HCEC 1CT (cell line): ENCODE measurements at places on chromosomes 1 and 21.
A peak's percentile ranks its signal among the peaks of the same experiment; 100 is the strongest.

DNA sequence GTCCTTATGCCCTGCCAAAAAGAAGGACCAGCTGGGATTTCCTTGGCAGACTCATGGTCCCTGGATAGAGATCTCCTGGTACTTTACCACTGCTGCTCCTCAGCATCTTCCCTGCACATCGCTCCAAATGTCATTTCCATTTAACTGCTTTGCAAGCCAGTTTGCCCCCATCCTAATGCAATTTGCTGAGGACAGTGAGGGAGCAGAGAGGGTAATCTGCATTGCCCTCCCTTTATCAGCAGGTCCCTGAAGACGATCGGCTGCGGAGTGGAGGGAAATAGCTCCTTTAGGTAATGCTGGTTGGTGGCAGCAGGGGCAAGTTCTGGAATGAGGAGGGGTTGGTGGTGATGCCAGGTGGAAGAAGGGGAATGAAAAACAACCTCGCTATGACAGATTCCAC is 2.7 kb downstream of the PLXNA2 start:
- DNase-seq: no peak

DNA sequence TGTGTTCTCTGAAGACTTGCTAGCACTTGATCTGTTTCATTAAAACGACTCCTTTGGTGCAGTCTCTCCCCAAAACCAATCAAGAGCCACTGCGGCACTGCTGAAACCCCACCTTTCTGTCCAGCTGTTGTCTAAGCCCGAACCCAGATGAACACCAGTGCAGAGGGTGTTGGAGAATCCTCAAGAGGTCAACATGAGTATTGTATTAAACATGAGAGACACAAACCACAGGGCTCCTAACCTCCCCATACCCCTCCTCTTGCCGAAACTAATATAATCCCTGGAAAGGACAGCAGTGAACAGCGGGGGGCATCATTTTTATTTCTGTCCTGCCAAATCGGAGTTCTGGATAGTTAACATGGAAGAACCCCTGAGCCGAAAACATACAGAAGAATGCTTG is 333.9 kb downstream of the CAMTA1 start:
- no peak for DNase-seq

DNA sequence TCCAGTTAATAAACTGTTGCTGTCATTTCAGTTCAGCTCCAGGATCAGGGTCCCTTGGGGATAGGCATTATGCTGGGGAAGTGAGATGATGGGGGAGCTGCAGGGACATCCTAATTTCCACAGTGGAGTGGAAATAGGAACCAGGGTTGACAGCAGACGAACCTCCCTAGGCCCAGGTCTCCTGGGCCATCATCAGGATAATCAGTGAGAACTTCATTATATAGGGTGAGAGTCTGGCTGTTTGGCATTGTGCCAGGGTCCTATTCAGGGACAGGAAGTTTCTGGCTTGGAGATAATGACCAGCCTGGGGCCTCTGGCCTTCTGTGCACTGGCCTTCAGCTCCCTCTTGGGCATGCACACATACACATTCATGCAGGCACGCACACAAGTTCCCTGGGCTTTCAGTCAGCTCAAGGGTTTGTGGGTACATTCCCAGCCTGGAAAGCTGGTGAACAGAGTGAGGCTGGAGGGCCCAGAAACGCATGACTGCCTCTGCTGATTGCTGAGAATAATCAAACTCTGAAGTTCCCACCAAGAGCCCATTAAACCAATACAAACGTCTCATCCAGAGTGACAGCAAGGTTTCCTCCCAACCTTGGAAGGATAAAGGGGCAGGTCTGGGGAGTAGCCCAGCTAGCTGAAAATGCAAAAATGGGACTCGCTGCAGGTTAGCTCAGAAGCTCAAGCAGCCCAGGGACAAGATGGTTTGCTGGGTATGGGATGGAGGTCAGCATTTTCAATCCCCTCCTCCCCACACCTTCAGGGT is 13.9 kb upstream of the LRIG2 start:
- no peak for DNase-seq

DNA sequence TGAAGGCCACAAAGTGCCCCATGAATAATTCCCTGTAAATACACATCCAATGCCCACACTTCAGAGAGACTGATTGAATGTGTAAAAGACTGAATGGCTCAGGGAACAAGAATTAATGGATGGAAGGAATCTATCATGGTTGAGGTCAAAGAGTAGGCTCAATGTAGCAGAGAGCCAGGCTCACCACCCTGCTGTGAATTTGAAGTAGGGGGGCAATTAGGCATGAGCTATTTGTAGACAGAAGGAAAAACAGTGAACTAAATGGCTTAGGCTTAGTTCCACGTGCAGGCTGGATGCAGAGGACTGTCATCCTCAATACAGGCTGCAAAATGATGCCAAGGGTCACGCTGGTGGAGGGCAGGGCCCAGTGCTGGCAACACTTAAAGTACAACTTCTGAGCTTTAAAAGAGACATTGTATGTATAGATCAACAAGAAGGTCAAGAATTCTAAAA is 22.9 kb upstream of the IGSF3 start:
- no peak for DNase-seq

DNA sequence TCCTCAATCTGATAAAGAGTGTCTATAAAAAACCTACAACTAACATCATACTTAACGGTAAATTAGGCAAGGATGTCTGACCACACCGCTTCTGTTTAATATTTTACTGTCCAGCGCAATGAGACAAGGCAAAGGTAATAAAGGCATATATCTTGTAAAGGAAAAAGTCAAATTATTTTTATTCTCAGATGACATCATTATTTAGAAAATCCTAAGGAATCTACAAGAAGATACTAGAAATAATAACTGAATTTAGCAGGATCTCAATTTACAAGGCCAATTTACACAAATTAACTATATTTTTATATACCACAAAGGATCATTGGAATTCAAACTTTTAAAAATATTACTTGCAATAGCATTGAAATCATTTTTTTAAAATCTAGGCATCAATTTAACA is 29.4 kb downstream of the GJA4 start:
- DNase-seq: no peak

GRCh38 chr1:39048745-39049370 is 22.7 kb downstream of the NDUFS5 start:
- no peak for DNase-seq

DNA sequence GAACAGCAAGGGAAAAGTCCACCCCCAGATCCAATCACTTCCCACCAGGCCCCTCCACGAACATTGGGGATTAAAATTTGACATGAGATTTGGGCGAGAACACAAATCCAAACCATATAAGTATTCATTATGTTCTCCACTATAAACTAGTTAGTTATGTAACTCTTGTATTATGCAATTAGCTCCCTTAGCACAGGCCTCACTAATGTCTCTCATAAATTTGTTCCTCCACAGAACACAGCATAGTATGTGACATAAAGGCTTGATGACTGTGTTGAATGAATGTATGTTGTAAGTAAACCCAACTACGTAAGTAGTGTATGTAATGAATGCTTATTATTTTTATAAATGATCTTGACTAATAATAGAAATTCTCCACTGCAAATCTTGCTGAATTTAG is 223.3 kb upstream of the ZRANB2 start:
- DNase-seq: peak; percentile 25

- no peak for DNase-seq
These were observed 180.0 kb downstream of the RASAL2 start for GRCh38 chr1:178273707-178274410.

DNA sequence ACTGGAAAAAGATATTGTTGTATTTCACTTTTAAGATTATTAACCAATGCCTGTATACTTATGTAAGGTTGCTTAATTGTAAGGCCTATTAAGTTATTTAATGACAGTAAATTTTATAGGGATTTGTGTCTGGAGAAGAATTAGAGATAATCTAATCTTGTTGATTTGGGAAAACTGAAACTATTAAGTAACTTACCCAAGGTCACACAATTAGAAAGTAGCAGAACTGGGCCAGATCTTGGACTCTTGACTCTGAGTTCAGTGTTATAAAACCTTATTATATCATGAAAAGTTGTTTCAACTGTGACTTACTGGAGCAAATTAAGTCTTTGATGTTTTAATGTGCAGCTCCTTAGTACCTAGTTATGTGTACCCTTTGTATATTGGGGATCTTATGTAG is 38.5 kb downstream of the CAMTA1 start:
- no peak for DNase-seq

DNA sequence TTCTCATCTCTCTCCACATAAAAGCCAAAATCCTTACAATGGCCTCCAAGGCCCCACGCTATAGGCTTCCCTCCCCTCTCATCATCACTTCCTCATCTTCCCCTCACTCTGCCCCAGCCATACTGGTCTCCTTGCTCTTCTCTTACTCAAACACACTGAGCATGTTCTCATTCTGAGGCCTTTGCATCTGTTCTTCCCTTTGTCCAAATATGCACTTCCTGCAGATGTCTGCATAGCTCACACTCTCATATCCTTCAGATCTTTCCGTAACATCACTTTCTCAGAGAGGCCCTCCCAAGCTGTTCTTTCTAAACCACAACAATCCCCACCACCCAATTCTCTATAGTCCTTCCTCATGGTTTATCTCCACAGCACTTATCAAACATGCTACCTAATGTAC is 284.1 kb downstream of the HHIPL2 start:
- no peak for DNase-seq

GRCh38 chr1:178362747-178363146 is 134.0 kb downstream of the CLEC20A start:
- DNase-seq: peak; percentile 92

- no peak for DNase-seq
These were observed 102.0 kb upstream of the ARHGEF16 start for GRCh38 chr1:3352299-3352951.

DNA sequence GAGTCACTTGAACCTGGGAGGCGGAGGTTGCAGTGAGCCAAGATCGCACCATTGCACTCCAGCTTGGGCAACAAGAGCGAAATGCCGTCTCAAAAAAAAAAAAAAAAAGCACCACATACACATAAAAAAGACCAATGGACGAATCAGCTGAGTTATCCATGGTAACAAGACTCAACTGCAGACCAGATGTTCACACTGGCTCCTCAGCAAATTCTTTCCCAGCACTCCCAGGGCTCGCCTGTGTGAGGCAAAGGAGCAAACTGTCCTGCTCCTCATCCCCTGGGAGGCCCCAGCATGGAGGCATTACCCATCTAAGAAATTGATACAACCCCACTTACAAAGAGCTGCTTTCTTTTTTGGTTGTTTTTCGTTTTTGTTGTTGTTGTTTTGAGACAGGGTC is 3.1 kb downstream of the TMEM234 start:
- DNase-seq: peak; percentile 31

GRCh38 chr21:29271927-29272333 is 26.8 kb upstream of the BACH1 start:
- DNase-seq: no peak

DNA sequence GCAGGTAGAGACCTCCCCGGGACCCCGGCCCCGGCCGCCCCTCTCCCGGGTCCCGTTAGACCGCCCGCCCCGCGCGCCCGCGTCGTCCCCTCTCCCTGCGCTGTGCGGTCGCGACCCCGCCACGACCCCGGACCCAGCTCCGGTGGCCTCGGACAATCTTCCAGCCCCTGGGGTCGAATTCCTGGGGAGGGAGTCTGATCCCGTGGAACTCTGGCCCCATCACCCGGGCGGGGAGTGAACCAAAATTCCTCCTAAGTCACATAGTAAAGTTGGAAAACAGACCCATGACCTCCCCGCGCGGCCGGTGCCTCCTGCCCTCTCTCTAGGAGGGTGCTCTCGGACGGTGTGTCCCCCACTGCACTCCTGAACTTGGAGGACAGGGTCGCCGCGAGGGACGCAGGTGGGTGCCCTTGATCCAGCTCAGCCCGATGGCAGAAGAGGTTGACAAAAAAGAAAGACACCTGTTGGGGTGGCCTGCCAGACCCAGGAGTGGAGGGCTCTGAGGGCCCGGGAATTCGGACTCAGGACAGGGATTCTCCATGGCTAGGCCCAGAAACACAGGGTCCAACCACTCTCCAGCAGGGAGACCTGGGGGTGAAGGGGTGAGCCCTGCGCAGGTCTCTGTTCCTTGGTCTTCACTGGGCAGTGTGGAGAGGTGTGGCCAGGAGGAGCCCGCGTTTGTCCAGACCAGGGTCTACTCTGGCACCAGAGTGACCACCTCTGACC is 451 bp downstream of the ADAMTSL4 start:
- DNase-seq: no peak

DNA sequence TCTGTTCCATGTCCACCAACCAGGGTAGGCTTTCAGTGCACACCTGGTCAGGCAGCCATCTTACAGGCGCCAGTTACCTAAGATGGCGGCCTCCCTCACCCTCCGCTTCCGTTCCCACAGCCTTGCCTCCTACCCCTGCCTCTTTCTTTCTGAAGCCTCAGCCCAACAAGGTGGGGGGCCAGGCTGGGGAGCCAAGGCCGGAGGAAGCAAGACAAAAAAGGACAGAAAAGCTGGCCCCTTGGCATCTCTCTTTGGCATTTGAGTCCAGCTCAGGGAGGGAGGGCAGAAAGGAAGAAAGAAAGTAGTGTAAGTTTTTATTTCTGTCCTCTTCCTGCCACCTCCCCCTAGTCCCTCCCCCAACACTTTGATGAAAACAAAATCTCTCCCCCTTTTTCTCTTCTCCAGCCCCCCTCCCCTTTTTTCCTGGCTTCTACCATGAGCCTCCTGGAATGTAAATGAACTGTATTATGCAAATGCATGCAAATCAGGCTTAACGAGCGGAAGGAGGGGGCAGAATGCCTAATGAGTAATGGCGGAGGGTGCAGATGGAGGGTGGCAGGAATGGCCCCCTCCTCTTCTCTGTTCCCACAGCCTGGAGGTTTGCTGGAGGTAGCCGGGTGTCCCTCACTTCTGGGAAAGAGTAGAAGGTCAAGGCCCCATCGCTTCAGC is 43.8 kb downstream of the RHBG start:
- no peak for DNase-seq

DNA sequence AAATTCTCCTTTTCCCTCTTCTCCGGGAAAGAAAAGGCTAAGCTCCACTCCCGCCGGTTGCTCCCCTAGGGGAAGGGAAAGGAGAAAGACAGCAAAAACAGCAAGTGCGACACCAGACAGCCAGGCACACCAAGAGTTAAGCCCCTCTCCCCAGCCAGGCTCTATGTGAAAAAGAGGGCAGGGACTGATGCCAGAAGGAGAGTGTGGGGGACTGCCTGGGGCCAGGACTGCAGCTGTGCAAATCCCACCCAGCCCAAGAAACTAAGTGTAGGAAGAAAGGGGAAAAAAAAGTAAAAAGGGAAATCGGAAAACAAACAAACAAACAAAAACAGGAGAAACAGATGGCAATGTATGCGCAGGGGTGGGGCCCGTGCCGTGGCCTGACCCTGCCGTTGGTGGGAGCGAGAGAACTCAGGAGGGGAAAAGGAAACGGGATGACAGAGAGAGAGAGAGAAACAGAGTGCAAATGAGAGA is 27.7 kb upstream of the FMO1 start:
- DNase-seq: peak; percentile 19

DNA sequence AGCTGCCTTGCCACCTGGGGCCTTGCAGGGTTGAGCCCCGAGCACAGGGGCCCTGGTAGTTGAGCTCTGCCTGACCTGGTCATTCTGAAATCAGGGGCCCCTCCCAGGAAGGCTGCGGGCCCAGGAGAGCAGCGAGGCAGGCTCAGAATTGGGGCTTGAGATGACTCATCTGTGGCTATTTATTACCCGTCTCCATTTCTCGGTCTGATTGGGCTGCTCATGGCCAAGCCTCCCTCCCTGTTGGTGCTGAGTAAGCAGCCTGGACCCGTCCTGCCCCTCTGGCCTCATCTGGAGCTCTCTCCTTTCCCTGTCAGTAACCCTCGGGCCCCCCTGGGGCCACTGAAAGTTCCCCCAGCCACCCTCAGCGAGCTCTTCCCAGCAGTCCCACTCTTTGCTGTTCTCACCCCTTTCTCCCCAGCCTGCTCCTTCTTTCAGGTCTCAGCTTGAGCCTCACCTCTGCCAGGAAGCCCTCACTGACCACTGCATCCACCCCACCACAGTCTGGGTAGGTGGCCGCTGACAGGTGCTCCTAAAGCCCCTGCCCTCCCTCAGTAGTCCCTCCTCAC is 11.0 kb upstream of the TNFRSF8 start:
- DNase-seq: peak; percentile 89

- no peak for DNase-seq
These were observed 1.4 kb upstream of the UBXN10 start for GRCh38 chr1:20184481-20184900.
